ENCODE measurements at places on chromosomes 4 and X. TPM values are rescaled to one million over a fixed set of nuclear protein-coding genes. Genes with fewer than 3 reads are reported as not detected.

AFP gene
- not detected for total RNA-seq

C4orf51 gene
- total RNA-seq: not detected

RXFP1 gene
- under 0.01 TPM for total RNA-seq

CNKSR2 gene
- total RNA-seq: 0.43 TPM

SYNPO2 gene
- total RNA-seq: 0.24 TPM

CFI gene
- total RNA-seq: 2.9 TPM

CXCL6 gene
- 30.8 TPM for total RNA-seq

LEF1 gene
- not detected for total RNA-seq

SYTL5 gene
- 0.48 TPM for total RNA-seq

RBMXL3 gene
- total RNA-seq: not detected

FGF5 gene
- 8.0 TPM for total RNA-seq

ZDHHC15 gene
- total RNA-seq: not detected

EGF gene
- total RNA-seq: 0.48 TPM

RELL1 gene
- total RNA-seq: 85.3 TPM

GLRA3 gene
- under 0.01 TPM for total RNA-seq

ENPEP gene
- total RNA-seq: 0.21 TPM

SPATA18 gene
- 15.8 TPM for total RNA-seq

SSX2 gene
- not detected for total RNA-seq

HPSE gene
- 3.0 TPM for total RNA-seq

HGFAC gene
- total RNA-seq: not detected

ELOVL6 gene
- total RNA-seq: 7.5 TPM

PABPC5 gene
- total RNA-seq: 0.24 TPM

AASDH gene
- total RNA-seq: 11.6 TPM

GPC3 gene
- under 0.01 TPM for total RNA-seq

PABPC4L gene
- total RNA-seq: under 0.01 TPM

ATOH1 gene
- total RNA-seq: not detected

SPANXA2 gene
- not detected for total RNA-seq

HSD17B13 gene
- not detected for total RNA-seq

GPM6B gene
- 0.21 TPM for total RNA-seq

MAGEB2 gene
- total RNA-seq: not detected

RBMX2 gene
- total RNA-seq: 15.2 TPM

SSX4B gene
- total RNA-seq: not detected

MAGEC2 gene
- total RNA-seq: not detected
